ENCODE measurements at places on chromosomes 6 and 20.

- peak; percentile 100 for DNase-seq
These were observed at the start of gene CDS2 for GRCh38 chr20:5126512-5127203. TSS of gene CDS2 (plus strand) at chr20:5127008. CDS start at chr20:5127093, 85 bp downstream.

- no peak for DNase-seq
These were observed 12.2 kb upstream of the NCOA3 start for GRCh38 chr20:47489448-47489872.

DNA sequence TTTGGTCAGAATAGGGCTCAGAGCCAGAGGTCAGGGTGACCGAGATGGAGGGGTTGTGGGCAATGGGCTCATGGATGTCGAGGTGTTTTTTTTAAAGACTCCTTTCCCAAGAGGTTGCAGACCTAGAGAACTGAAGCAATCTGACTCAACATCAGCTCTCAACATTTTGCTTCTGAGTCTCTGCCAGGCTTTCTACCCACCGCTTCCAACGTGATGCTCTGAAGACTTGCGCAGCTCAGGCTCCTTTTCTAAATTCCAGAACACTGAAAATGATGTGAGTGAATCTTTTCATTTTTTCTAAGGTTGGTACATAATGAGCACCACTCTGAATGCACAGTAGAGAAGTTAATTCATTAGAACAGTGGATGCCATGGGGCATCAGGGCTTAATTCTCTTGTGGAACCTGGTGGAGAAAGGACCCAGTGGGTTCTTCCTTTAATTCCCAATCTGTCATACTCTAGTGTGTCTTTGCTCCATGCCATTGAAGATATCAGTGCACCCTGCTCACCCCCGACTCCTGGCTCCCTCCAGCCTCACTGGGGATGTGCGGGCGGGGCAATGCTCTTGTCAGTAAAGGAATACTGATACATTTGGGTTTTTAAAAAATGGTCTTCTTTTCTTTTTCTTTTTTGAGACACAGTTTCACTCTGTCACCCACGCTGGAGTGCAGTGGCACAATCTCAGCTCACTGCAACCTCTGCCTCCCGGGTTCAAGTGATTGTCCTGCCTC is 17.0 kb upstream of the KIF13A start:
- no peak for DNase-seq

- DNase-seq: peak; percentile 92
These were observed 92.9 kb upstream of the SHLD1 start for GRCh38 chr20:5657190-5657875.

GRCh38 chr6:157449610-157450009 is 68.6 kb downstream of the ZDHHC14 start:
- no peak for DNase-seq

DNA sequence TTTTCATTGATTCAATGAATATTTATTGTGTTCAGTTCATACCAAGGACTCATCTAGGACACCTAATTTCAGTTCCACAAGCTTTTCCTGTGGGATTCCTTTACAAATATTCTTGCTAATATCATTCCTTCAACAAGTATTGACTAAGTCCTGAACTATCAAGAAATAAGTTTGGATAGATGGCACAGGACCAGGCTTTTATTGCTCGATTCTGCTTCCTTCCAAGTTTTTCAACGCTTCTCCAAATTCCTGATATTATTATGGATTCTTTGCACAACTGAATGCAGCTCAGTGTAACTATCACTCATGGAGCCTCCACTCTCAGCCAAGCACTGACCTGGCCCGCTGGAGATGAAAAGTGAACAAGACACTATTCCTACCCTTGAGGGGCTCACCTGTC is 32.7 kb upstream of the COL21A1 start:
- DNase-seq: no peak

DNA sequence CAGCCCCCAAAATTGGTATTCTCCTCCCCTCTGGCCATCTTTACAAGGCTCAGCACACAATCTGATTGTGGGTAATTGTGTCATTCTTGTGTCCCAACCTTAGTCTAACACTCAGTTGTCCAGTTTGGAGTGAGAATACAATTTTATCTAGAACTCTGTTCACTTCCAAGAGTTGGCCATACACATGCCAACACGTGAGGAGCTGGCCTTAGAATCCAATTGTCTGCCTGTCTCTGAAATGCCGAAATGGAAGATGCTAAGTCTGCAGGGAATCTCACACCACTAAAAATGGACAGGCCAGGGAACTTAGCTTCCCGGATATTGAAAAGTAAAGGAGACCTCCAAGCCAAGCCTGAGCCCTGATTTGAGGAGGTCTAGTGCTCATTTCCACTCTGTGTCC is 12.3 kb downstream of the FOXA2 start:
- no peak for DNase-seq

GRCh38 chr6:101585501-101585900 is 192.0 kb downstream of the GRIK2 start:
- DNase-seq: no peak

- no peak for DNase-seq
These were observed 32.5 kb upstream of the MEI4 start for GRCh38 chr6:77620278-77620882.

- no peak for DNase-seq
These were observed 1.8 kb downstream of the RNF144B start for GRCh38 chr6:18388942-18389341.

- no peak for DNase-seq
These were observed 186.8 kb downstream of the ARID1B start for GRCh38 chr6:156963712-156964700.

DNA sequence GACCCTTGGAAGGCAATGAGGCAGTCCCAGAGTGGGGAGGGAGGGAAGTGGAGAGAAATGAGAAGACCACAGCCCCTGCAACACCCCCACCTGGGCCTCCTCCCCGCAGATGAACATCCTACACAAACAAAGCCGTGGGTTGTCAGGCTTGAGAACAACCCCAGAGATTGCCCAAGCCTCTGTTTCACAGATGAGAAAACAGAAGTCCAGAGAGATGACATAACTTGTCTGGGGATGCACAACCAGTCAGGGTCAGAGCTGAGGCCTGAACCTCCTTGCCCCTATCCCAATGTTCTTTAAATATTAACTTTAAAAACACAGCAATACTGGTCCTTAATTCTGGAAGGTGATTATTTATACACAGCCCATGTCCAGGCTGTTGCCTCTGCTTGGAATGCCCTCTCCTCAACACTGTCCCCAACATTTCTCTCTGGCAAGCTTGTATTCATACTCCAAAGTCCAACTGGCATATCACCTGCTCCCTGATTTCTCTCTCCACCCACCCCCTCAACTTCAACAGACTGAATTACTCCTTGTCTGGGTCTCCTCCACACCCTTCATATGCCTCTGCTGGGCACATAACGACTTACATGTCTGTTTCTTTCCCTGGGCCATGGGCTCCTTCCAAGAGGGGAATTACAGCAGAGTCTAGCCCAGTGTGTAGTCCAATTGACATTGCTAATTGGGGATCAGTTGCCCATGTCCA is 135.5 kb upstream of the LRFN2 start:
- no peak for DNase-seq

DNA sequence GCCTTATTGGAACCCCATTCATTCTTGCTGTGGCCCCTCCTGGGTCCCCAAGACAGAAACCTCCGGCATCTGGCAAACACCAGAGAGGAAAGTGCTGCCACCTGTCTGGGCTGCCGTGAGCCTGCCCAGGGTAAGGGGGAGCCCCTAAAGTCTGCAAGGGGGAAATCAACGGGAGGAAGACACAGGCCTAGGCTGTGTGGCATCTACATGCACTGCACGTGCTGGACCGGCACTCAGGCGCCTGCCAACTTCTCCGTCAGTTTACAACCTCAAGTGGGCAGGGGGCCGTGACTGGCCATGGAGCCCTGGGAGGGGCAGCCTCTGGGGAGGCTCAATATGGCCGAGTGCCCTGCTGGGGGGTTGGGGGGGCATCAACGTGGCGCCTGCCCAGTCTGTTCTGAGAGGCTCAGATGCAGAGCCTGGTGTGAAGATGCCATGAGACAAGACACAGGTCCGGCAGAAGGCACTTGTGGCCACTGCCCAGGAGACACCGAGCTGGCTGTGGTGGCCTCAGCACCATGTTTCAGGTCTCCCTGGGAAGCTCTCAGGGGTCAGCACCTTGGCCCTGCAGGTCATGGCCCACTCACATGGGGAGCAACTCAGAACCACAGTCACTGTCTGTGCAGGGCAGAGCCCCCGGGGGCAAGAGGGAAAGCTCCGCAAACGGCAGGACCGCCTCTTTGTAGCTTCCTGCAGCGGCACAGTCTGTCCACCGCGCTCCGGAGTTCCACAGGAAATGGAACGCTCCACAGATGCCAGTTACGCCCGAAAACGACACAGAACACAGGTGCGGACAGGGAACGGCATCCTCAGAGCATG is 8.4 kb downstream of the UCKL1 start:
- no peak for DNase-seq

DNA sequence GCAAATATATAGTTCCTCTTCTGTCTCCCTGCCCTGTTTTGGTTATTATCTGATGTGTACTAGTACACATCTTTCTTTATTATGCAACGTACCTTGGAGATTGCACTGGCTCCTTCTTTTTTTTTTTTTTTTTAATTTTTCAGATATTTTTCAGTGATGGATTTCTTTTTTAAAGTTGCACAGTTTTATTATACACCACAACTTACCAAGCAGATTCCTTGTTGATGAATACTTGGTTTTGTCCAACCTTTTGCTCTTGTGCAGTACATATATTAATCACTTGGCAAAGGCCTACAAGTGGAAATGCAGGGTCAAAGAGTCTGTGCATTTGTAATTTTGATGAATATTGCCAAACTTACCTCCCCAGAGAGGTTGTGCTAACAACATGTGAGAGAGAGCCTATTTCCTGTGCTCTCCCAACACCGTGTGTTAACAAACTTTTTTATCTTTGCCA is 50.1 kb upstream of the RNF24 start:
- peak; percentile 50 for DNase-seq

DNA sequence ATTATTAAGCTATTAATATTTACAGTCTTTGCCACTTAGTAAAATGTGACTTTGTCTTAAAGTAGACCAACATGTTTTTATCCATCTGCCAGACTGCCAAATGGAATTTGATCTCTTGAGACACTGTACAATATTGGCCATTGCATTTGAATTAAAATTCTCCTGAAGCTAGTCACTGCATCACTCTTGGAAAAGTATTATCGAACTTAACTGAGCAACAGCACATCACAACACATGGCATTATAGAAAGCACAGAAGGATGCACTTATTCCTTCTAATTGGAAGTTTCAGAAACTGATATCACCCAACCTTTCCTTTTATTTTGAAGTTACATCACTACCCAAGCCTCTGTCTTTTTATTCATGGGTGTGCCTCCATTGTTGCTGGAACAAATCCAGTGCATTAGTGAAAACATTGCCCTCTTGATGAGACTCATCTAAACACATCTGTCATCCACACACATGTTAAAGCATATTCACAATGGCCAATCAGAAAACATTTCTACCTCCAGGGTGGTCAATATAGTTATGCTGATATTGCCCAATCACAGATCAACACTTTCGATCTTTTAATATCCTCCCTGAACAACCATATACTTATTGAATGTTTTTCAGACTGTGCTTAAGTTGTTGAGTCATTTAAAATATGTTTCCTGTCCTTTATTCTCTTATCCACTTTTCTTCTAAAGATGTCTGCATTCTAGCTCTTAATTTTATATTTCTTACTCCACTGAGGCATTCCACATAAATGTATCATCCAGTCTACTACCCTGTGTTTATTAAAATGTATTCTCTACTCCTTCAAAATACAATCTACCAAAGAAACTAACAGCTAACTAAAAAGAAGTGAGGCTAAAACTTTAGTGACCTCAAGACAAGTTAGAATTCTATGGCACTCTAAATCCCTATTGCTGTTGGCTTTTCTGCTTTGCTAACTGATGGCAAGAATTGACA is 535.0 kb downstream of the RFPL4B start:
- no peak for DNase-seq

- DNase-seq: no peak
These were observed 97.3 kb downstream of the ADGRB3 start for GRCh38 chr6:68732423-68732822.

- DNase-seq: peak; percentile 27
These were observed 254.9 kb downstream of the PRL start for GRCh38 chr6:22041797-22042480.

DNA sequence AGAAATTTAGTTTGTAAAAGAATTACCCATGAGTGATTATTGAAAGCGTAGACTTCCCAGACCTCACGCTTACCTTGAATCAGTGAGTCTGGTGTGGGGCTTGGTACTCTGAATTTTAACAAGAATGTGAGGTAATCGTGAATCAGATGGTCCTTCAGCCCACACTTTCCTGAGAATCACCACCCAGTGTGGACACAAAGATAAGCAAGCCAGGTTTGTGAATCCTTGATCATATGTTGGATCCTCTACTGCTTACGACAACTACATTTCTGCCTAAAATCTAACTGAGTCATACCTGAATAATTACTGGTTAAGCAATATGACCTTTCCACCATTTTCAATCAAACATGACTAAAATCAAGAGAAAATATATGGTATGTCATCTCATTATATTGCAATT is 589.3 kb downstream of the TFAP2A start:
- no peak for DNase-seq

DNA sequence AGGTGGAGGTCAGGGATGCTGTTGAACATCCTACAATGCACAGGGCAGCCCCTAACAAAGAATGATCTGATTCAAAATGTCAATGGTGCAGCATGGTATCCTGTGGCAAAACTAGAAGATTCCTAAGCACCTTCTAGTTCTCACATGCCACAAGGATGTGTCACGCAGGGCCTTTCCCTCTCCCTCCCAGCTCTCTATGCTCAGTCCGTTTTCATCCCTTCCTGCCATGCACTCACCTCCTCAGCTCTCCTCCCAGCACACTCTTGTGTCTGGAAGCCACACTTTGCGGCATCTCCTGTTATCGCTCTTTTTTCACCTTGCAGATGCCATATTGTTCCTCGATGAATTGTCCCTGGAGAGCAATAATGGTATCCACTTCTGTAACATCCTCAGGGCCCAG is 263.4 kb downstream of the CDC5L start:
- DNase-seq: no peak

DNA sequence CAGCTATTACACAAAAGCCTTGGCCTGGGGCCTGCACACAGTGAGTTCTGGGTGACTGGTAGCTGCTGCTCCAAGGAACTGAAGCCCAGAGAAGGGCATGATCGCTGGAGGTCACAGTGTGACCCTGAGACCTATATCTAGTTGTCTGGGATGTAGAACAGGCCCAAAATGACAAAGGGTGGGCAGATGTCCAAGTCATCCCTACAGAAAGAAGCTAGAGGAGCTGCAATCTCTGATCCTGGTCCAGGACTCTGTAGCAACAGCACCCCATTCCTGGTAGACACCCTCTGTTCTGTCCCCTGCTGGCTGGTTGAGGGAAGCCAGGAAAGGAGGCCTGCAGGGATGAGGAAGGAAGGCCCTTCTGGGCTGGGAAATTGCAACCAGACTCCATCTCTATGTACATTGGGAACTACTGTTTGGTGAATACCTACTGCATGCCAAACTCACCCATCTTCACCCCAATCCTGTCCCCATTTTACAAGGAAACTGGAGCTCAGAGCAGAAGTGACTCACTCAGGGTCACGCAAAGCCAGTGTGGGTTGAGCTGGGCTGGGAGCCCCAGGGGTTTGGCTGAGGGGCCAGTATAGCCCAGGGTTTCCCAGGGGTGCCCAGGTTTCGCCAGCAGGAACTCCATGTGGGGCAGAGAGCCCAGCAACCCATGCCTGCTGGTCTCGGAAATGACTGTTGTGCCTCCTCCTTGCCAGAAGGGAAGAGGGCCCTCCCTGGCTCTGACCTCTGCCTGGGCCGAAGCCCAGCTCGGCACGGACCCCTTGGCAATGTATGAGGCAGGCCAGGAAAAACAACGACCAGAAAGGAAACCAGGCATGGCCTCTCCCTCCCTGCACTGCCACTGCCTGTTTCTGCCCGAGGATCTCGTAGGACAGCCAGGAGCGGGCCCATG is 44.9 kb upstream of the TLDC2 start:
- DNase-seq: peak; percentile 56

- DNase-seq: no peak
These were observed 89.5 kb downstream of the ZFP64 start for GRCh38 chr20:52102126-52102525.

Measured in right hindlimb (tissue), 1 donor.